NCI-H524 (cell line): ENCODE measurements at places on chromosomes 13 and 19.

DNA sequence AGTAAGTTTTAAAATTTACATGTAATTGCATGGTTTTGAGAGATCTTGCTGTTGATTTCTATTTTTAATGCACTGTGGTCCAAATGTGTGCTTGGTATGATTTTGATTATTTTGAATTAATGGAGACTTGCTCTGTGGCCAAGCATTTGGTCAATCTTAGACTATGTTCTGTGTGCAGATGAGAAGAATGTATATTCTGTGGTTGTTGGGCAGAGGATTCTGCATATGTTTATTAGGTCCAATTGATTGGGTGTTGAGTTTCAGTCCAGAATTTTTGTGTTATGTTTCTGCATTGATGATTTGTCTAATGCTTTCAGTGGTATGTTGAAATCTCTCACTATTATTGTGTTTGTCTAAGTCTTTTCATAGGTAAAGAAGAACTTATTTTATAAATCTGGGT lies 82.3 kb downstream of the TDRD3 start:
- DNase-seq, result no peak

- DNase-seq, result no peak
These were observed 149.7 kb downstream of the KATNAL1 start for GRCh38 chr13:30157616-30157993.

DNA sequence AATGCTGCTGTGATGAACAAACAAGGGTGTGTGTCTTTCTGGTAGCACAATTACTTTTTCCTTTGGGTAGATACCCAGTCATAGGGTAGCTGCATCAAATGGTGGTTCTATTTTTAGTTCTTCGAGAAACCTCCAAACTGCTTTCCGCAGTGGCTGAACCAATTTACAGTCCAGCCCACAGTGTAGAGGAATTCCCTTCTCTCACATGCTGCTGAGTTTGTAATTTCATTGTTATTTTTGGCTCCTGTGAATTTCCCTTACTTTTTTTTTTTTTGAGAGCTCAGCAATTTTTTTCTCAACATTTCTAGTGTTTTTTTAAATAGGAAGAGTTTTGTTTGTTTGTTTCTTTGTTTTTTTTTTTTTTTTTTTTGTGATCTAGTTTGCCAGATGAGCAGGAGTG lies 37.5 kb upstream of the ADGRE1 start:
- no peak for DNase-seq

- DNase-seq, result no peak
These were observed 29.7 kb downstream of the GTF2F2 start for GRCh38 chr13:45149964-45150363.

DNA sequence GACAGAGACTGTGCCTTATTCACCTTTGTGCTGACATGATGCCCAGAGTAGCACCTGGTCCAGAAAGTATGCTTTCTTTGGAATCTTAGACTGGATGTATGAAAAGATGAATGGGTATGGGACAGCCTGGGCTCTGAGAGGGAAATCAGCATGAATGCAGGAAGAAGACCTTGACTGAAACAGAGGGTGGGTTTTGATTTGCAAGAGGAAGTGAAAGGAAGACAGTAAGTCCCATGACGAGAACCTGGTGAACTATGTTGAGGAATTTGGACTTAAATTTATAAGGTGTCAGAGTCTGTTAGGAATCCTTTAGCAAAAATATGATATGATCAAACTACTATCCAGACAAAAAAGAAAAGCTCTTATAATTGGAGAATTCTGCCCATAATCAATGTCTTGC lies 301.9 kb downstream of the SPRY2 start:
- no peak for DNase-seq

DNA sequence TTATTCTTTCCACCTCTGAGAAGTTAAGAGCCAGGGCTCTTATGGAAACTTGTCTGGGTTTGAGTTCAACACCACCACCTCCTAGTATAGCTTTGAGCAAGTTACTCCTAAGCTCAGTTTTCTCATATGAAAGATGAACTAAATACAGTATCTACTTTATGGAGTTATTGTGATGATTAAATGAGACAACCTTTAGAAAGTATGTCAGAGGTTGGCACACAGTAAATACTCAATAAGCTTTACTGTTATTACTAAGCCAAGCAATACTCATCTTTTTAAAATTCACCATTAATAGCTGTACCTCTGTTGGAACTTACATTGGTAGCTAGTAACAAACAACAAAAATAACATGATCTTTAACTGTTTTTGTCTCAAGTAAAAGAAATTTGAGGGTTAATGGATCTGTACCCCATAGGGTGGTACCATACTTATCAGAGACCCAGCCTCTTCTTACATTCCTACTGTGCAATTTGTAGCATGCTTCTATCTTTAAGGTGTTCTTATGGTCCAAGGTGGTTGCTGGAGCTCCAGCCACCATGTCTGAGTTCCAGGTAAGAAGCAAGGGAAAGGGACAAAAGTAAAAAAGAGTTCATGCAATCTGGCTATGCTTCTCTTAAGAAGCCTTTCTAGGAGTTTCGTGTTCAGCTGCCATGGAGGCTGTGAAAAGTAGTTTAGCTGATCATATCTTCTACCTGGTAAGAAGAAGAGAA lies 24.1 kb upstream of the NDFIP2 start:
- no peak for DNase-seq

GRCh38 chr19:3225677-3226093 lies 1.2 kb downstream of the CELF5 start:
- no peak for DNase-seq

DNA sequence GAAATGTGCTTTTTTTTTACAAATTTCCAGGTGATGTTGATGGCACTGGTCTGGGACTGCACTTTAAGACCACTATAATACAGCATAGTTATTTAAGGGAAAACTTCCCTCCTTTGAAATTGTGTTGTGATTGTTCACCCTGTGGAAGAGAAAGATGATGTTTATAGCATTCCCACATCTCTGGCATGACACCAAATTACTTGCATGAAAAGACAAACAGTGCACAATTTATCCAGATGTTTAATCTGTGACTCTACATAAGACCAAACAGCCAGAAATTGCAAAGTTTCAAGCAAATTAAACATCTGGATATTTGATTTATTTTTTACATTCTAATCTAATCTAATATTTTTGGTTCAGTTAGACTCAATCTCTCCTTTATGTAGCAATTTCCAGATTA lies 51.6 kb downstream of the UFM1 start:
- no peak for DNase-seq

GRCh38 chr19:35533822-35534392 lies 651 bp downstream of the GAPDHS start:
- DNase-seq, result no peak

DNA sequence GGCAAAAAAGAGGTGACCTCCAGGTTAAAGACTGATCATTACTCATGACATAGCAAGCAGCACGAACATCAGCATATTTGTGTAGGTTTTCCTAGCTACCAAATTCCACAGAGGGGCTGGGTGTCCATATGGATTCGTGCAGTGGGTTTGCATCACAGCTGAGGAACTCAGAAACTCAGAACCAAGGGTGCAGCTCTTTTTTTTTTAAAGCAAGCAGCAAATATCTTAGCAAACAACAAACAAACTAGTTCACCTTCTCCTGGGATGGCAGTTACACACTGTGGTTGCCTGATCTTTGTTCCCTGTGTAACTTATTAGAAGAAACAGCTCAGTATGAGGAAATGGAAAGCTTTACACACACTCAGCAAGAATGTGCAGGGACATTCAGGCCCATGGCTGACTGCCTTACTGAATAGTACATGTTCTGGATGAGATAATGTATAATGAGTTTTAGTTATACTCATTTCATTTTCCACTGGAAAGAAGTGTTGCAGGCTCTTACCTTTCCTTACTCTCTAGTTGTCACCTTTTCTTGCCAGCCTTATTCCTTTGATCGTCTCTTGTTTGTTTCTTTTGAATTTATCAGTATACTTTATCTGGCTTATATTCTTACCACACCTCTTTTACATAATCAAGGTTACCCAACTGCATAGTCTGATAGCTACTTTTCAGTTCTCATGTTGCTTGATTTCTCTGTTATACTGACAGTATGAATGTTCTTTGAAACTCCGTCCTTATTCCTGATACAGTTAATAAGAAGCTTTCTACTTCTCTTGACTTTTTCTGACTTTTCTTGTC lies 4.3 kb downstream of the NDFIP2 start:
- DNase-seq, result no peak

- no peak for DNase-seq
These were observed 1071.2 kb downstream of the EFNB2 start for GRCh38 chr13:105464249-105464648.

DNA sequence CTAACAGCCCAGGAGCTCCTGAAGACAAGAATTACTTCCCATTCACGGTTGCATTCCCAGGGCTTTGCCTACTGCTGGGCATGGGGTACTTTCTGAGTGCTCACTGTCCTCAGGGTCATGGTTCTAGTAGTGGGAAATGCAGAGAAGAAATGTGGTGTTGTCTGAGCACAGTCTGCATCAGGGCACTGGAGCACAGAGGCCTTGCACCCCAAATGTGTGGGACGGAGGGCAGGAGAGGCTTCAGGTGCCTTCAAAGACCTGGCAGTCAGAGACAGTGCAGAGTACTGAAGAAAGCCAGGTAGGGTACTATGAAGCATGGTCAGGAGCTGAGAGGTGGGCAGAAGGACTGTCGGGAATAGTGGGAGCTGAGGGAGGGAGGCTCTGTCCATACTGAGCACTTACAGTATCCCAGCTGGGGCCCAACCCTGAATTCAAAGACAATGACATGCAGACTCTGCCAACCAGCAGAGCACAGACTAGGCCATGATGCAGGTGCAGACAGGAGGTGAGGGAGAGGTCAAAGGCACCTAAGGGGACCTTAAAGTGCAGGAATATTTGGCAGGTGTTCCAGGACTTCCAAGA lies 144.4 kb downstream of the USP12 start:
- DNase-seq, result no peak

GRCh38 chr19:6233056-6233826 lies 46.5 kb downstream of the MLLT1 start:
- no peak for DNase-seq

GRCh38 chr19:49949742-49950589 lies 11.0 kb downstream of the SIGLEC11 start:
- no peak for DNase-seq

DNA sequence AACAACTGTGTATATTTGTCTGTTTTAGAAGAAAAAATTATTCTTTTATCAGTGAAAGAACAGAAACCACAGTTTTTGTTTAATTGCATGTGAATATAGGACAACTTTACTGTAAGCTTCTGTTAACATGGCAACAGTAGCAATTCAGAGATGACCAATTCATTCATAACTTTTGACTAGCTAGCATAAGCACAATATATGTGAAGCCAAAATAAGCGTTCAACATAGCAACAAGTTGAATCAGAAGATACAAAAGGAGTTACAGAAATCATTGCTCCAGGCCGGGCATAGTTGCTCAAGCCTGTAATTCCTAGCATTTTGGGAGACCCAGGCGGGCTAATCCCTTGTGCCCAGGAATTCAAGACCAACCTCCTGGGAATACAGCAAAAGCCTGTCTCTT lies 197.1 kb upstream of the GPC6 start:
- DNase-seq, result no peak

- no peak for DNase-seq
These were observed 83.8 kb downstream of the RYR1 start for GRCh38 chr19:38517321-38517720.

- DNase-seq, result no peak
These were observed 177.1 kb downstream of the PCCA start for GRCh38 chr13:100266026-100266425.

DNA sequence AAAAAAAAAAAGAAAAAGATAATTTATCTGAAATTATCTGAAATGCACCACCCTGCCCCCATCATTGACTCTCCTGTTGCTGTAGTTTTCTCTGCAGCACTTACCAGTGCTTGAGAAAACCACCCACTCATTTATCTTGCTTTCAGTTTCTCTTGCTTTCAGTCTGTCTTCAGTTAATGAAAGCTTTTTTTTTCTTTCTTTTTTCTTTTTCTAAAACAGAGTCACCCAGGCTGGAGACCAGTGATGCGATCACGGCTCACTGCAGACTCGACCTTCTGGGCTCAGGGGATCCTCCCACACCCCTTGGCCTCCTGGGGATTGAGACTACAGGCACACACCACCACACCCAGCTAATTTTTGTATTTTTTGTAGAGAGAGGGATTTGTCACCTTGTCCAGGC lies 4.3 kb upstream of the ACP5 start:
- DNase-seq, result no peak

- peak; percentile 74 for DNase-seq
These were observed 287.3 kb upstream of the MAB21L1 start for GRCh38 chr13:35763782-35764123.
